ENCODE measurements at places on chromosomes 3 and 15.

GRCh38 chr3:171558188-171558696, 98.0 kb upstream of the TNIK start:
- DNase-seq, result no peak

DNA sequence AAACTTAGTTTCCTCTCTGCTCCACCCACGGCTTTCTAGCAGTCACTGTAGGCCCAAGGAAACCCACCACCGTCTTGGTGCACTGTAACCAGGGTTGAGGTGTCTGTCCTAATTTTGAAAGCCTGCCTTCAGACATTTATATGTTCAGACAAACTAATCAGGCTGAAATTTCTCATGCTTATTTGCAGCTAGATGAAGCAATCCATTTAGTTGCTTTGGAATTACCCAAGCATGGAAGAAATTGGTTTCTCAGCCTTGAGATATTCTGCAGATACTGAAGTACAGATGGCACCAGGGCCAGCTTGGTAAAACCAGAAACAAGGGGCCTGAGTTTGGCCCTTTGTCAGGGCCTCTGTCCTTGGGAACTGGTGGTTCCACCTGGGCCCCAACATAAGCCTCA, 105.4 kb downstream of the CACNA1D start:
- DNase-seq, result no peak

DNA sequence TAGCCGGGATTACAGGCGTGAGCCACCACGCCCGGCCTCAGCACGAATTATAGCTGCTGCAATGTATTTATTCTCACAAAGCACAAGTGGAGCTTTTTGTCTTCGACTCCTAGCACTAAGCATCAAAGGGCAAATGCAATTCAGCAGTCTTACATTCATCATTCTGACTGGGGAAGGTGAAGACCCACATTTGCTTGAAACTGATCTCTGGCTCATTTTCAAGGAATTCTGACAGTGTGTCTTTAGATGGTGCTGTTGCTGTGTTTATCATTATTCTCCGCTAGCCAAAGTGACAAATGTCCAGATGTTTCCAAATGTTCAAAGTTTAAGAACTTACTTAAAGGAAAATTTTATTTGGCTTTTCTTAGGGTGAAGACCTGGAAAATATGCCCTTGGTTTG, 55.9 kb downstream of the SGO1 start:
- no peak for DNase-seq

DNA sequence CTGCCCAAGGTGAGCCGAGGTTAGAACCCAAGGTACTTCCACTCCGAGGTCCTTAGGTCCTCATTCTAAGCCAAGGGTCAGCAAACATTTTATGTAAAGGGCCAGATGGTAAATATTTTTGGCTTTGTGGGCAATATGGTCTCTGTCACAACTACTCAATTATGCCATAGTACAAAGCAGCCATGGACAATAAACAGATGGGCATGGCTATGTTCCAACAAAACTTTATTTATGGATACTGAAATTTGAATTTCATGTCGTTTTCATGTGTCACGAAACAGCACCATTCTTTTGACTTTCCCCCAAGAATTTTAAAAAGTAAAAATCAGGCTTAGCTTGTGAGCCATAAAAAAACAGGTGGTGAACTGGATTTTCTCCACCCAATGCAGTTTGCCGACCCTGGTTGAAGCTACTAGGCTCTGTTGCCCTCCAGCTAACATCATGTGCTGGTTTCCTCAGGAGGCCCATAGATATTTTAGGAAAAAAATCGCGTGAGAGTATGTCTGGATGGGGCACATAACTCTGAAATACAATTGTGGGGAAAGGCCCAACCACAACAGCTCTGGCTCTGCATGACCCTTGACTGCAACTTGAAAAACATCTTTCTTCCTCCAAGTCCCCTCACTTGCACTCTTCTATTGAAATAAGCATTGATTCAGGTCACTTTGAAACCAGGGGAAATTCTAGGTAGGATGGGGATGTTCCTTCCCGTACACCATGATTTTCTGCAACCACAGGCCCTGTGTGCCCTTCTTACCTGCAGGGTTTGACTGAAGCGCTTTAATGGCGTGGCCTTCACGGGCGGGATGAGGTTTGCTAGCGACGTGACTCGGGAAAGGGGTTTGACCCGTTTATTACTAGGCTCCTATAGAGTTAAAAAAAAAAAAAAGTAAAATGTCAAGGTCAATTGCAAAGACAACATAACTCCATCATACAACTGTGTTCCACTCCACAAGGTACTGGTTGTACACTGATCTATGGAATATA, 28.5 kb downstream of the ARHGEF3 start:
- DNase-seq, result no peak

- DNase-seq, result no peak
Observed at GRCh38 chr3:57331078-57331610, 38.7 kb upstream of the ASB14 start.

DNA sequence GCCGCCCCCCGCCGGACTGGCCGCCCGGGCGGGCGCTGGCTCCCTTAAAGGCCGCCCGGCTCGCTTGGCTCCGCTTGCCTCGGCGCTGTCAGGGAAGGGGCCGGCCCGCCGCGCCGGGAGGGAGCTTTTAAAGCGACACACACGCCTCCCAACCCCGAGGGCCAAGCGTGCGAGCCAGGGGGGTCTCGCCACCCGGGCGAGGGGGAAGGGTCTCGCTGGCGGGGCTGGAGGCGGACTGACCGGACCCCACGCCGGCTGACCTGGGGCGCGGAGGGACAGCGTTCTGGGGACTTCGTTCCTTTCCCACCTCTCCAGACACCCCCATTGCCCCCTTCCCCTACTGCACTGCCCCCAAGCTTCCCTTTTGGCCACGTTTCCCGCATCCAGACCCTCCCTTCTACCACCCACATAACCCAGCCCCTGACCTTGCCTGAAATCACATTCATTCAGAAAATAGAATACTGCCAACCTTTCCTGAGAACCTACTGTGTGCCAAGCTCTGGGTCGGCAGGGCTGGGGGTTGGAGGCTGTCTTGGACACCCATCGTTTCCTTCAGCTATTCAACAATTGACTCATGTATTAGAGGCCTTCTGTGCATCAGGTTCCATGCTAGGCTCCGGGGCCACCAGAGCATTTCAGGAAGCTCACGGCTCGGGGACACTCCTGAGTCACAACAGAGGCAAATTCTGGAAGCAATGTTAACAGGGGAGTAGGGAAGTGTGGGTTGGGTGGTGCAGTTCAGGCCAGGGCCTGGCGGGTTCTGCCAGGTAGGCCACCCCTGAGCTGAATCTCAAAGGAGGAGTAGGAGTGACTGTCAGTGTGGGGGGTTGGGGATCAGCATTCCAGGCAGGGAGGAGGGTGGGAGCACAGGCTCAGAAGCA, at the start of gene INSYN1:
INSYN1 (minus strand) TSS at position 102 of the 881 bp plus-strand sequence. CDS start 2,221 bp downstream, outside the sequence.
- no peak for DNase-seq
